ENCODE measurements at places on chromosomes 11 and 22.

DNA sequence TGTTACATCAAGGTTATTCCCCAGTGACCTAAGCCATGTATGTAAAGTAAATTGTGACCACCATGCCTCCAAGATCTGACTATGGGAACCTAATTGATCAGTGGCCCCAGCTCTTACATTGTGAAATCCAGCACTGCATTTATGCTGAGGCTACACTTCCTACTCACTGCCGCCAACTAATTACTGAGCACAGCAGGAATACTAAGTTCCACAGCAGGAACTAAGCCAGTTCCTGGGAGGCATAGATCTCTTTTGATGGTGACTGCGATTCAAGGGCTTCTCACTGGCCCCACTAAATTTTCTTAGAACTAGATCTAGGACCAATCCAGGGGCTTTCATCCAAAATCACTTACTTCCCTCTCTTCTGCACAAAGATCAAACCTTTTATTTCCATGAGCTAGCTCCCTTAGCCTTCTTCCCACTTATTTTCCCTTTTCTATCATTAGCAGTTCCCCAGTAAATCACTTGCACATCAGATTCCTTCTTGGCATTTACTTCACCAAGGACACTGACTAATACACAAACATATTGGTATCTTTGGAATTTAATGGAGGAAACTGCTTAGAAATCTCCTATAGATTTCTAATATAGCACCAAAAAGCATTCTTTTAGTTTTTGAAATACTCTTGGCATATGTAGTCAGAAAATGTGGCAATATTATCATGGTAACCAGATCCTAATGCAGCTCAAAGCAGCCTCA is 46.0 kb downstream of the CNTN5 start:
- no peak for DNase-seq

- no peak for DNase-seq
Measured at GRCh38 chr22:46636221-46637002, 16.2 kb downstream of the GRAMD4 start.

DNA sequence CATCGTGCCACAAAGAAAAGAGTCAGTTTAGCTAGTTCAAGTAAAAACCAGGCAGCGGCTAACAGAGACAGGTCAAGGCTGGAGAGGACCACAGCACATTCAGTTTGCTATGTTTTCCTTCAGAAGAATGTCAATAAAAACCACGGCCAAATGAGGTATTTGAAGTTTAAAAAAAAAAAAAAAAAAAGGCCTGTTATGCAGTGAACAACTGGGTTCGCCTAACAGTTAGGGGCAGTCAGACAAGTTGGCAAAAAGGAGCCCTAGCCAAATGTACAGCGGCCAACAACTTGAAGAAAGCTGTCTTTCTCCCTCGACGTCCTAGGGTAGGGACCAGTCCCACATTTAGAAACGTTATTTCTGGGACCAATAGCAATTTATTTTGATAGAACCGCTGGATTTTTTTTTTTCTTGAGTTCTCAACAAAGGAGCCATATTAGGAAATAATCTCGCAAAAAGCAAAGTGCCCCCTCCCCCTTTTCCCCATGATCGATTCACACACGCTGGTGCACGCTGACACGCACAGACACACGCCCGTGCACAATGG is 237.8 kb downstream of the TTC28 start:
- DNase-seq = no peak

- DNase-seq = no peak
Measured at GRCh38 chr11:129710423-129710822, 105.2 kb upstream of the TMEM45B start.

- DNase-seq = no peak
Measured at GRCh38 chr22:31093086-31093850, 12.2 kb downstream of the SMTN start.

Measured in epithelial cell of proximal tubule (primary cell).